Caco-2 (cell line): ENCODE measurements at places on chromosomes 3 and 15. TPM values are rescaled to one million over a fixed set of nuclear protein-coding genes. Genes with fewer than 3 reads are reported as not detected.

DNA sequence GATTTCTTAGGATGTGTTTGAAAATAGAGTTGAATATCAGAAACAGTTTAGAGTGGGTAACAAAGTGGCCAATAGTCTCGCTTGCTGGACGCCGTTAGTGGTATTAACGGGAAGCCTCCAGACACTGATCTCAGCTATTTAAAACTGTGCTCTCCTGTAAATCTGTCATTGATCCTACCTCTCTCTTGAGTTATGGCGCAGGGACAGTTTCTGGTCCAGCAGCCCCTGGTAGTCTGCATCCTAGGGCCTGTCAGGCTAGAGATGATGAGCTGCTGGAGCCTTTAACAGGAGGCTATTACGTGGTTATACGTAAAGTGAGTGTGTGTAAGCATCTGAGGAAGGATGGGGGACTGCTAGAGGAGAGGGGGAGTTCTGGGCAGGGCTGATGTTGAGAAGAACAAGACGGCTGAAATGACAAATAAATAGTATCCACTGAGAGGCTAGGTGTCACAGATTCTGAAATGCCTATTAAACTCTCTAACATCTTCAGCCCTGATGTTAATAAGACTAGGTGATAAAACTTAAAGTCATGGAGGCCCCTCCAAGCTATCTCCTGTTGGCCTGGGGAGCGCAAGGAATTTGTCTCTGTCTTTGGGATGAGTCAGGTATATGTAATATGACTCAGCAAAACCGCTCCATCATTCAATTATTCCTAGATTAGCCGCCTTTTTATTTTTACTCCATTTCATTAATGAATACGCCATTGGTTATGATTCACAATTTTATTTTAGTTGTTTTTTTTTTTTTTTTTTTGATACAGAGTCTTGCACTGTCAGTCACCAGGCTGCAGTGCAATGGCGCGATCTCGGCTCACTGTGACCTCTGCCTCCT is 155.7 kb downstream of the GREM1 start:
- DNase-seq: no peak

GRCh38 chr3:160179906-160180305 is 45.3 kb upstream of the C3orf80 start:
- no peak for DNase-seq

- no peak for DNase-seq
These were observed 29.6 kb downstream of the LRRC3B start for GRCh38 chr3:26652164-26652563.

DNA sequence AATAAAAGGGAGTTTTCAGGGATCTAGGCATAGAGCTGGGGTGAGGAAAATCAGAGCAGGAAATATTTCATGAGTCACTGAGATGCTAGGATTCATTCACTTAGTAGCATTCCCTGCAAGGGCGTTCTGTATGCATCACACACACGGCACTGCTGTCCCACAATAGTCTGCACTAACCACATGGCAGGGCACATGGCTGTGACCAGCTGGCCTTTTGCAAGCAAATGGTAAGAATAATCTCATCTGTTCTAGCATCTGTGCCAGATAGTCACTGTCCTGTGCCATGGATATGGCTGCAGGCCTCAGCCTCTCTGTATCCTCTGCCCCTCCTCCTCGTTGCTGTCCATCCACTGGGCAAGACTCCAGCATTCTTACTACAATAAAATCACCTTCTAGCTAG is 37.8 kb downstream of the BOC start:
- DNase-seq: no peak

GRCh38 chr15:60899322-60899966 is 329.7 kb downstream of the RORA start:
- peak; percentile 31 for DNase-seq

GRCh38 chr3:35601959-35602358 is 37.4 kb upstream of the ARPP21 start:
- DNase-seq: no peak

DNA sequence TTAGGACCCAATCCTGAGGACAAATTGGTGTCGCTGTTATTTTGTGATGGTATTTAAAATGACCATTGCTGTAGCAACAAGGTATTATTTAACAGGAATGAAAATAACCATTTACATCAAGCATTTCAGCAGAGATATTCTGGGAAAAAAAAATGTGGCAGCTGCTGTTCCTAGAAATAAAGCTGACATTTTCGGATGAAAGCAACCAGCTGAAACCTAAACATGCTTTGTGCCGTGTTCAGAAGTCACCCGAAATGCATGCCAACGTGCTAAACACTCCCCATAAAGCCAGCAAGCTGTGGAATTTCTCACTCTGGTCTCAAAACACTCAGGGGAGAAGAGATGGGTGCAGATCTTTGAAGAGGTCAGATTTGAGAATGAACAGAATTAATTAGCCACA is 31.5 kb upstream of the TAFA4 start:
- no peak for DNase-seq

- no peak for DNase-seq
These were observed 16.9 kb upstream of the CFAP161 start for GRCh38 chr15:81117136-81117535.

DNA sequence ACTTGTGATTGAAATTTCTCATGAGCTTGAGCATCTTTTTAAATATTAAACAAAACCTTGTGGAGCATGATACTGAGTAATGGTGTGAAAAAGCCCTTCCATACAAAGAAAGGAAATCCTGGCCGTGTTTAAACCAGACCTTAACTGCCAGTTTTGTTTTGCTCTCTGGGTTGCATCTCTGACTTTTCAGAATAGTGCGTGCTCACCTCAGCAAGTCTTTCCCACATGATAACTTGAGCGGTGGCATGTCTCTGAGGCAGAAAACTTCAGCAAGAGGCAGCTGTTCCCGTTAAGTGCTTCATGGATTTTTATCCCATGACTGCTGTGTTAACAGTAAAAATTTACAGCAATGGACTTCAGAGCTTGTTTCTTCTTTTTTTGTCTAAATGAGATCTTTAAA is 393.3 kb downstream of the FEZF2 start:
- DNase-seq: no peak

- no peak for DNase-seq
These were observed 70.5 kb downstream of the PLXNA1 start for GRCh38 chr3:127053450-127053849.

LXN gene
- not detected in 2 replicates for total RNA-seq
